ENCODE measurements at places on chromosomes 6 and 20.

DNA sequence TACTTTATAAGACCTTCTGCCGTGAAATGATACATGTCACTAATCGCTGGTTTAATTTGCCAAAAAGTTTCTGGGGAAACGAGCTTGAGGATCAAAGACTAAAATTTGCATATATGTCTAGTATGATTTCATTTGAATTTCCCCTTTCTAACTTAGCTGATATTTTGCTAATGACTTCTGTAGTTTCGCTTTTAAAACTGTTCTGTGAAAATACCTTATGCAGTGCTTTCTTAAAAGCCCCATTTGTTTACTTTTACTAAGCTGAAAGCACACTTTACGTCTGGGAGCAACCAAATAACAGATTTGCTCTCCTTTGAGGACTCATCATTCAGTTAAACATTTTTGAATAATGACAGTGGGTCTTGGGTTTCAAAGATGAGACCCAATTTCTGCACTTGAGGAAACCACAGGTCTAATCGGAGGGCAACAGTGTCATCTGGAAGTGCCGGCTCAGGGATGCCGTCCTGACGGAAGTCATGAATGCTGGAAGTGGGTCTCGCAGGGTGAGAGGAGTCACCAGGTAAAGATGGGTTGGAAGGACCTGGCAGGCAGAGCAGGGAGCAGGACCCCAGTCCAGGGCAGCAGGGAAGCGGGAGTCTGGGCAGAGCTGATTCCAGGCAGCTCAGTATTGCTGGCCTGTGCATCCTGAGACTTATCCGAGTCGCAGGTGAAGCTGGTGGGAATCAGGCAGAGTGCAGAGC lies 33.2 kb downstream of the PLEKHG1 start:
- no peak for ATAC-seq

- no peak for ATAC-seq
Measured at GRCh38 chr6:32790306-32790705, 26.5 kb downstream of the HLA-DOB start.

DNA sequence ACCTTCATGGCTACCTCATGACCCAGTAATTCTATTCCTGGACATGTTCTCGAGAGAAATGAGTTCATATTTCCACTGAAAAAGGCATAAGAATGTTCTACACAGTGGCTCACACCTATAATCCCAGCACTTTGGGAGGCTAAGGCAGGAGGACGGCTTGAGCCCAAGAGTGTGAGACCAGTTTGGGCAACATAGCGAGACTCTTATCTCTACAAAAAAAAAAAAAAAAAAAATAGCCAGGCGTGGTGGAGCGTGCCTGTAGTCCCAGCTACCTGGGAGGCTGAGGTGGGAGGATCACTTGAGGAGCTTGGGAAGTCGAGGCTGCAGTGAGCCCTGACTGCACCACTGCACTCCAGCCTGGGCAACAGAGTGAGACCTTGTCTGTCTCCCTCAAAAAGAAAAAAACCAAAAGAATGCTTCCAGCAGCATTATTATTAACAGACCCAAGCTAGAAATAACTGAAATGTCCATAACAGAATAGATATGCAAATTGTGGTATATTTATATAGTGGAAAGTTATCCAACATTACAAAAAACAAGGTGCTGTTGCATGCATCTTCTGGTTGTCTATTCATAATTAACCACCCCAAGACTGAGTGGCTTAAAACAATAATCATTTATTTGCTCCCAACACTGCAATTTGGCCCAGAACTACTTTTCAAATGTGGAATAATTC lies 9.4 kb upstream of the RAB44 start:
- peak; percentile 9 for ATAC-seq

DNA sequence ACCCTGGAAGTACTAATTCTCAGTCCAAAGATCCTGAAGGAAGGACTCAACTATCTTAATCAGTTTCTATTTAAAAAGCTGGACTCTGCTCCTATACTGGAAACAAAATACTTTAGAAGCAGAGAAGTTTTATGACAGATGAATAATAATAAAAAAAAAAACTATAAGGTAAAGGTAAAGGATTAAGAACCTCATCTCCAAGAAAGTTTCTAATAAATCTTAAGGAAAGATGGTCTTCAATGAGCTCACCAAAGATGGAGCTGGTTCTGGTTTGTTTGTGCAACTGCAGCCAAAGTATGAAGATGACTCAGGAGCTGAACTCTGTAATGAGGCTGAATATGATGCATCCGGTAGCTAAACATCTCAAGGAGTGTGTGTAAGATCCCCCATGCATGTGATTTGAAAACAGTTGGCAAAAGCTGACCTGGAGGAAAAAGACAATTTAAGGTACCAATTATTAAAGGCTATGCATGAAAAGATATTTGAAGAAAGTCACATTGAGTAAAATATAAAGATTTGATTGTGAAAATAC lies 25.2 kb downstream of the MED23 start:
- ATAC-seq: no peak

- no peak for ATAC-seq
Measured at GRCh38 chr6:2429032-2429431, 183.6 kb upstream of the GMDS start.

DNA sequence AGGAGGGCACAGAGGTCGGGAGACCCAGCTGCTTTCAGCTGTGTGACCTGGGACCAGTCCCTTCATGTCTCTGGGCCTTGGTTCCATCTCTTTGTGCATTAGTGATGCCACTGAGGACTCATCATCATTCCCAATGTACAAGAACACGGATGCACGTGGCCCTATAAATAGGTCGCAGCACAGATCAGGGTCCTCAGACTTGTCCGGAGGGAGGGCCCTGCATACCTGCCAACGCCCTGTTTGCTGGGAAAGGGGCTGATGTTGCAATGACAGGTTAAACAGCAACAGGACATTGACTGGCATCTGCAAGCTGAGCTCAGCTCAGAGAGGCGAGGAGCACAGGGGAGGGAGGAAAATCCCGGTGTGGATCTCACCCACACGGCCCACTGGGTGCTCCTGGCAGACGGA lies 21.8 kb downstream of the TGM2 start:
- ATAC-seq: peak; percentile 35

DNA sequence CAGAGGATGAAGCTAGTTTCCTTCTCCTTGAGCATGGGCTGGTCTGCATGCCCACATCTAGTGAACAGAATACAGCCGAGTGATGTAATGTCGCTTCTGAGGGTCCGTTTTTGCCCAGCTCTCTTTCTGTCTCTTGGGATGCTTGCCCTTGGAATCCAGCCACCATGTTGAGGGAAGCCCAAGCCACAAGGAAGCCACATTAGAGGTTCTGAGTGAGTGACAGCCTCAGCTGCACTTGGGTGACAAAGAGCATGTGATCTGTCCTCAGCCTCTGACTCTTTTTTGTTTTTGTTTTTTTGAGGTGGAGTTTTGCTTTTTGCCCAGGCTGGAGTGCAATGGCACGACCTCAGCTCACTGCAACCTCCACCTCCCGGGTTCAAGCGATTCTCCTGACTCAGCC lies 100.6 kb upstream of the SALL4 start:
- ATAC-seq: no peak

DNA sequence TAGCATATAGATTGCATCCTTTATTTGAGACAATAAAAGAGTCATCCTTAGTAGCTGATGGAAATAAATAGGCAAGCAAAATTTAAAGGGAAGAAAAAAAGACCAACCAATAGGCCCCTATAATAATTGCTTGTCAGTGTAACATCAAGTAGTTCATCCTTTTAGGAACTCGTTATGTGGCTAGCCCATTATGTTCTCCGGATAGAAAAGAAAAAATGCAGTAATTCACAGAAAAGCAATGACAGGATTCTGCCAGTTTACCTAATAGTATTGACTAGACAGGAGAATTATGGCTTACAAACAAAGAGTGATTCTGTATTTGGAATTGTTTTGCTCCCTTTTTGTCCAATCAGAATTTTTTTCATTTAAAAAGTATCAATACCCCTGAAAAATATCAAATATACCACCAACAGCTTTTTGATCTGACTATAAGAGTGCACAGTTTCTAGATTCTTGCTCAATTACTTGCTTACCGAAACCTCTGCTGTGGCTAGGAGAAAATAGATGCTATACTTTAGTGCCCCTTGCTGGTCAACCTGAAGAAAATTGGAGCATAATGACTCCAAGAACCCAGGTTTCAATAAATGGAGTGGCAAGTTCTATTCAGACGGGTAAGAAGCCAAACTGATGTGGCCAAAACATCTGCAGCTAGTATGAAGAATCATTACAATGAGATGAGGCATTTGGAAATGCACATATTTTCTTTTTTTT lies 91.5 kb upstream of the SASH1 start:
- peak; percentile 74 for ATAC-seq

- ATAC-seq: no peak
Measured at GRCh38 chr6:142942238-142942637, 2.7 kb downstream of the HIVEP2 start.

DNA sequence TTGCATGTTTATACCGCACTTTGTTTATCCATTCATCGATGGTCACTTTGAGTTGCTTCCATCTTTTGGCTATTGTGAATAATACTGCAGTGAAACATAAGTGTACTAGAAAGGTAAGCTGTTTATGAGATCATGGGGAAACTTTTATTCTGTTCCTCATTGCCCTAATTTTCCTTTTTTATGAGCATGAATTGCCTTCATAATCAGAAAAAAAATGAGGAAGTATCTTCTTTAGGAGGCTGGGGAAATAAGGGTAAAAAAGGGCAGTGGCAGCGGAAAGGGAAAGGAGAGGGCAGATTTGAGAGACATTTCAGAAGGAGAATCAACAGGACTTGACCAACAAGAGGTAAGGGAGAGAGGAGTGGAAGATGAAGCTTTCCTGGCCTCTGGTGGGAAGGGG lies 14.3 kb upstream of the SERINC3 start:
- ATAC-seq: no peak

DNA sequence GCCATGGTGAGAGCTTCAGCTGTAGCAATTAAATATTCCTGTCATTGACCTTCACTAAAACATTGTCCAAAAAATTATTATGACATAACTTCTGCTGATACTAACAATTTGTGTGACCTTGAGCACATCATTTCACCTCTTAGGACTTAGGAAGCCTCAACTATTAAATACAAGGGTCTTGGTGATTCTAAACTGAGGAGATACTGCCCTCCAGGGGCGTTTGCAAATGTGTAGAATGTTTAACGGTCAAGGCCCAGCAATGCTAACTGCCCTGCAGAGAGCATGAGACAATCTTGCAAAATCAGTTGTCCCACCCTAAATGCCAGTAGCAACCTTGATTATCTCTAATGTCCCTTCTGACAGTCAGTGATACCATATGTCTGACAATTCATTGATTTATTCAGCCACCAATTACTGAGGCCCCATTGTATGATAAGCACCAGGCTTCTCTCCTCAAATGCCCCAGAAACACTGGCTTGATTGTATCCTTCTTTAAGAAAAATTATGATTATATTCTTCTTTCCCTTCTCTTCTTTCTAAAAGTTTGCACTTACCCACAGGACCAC lies 284.1 kb upstream of the PLN start:
- peak; percentile 45 for ATAC-seq

- peak; percentile 53 for ATAC-seq
Measured at GRCh38 chr6:156977527-156978291, 200.5 kb downstream of the ARID1B start.

- ATAC-seq: no peak
Measured at GRCh38 chr20:4672948-4673347, 48.8 kb upstream of the PRND start.

- ATAC-seq: no peak
Measured at GRCh38 chr6:130182466-130182865, 40.3 kb downstream of the SAMD3 start.

GRCh38 chr6:35253249-35253648 lies 6.3 kb upstream of the ZNF76 start:
- no peak for ATAC-seq

DNA sequence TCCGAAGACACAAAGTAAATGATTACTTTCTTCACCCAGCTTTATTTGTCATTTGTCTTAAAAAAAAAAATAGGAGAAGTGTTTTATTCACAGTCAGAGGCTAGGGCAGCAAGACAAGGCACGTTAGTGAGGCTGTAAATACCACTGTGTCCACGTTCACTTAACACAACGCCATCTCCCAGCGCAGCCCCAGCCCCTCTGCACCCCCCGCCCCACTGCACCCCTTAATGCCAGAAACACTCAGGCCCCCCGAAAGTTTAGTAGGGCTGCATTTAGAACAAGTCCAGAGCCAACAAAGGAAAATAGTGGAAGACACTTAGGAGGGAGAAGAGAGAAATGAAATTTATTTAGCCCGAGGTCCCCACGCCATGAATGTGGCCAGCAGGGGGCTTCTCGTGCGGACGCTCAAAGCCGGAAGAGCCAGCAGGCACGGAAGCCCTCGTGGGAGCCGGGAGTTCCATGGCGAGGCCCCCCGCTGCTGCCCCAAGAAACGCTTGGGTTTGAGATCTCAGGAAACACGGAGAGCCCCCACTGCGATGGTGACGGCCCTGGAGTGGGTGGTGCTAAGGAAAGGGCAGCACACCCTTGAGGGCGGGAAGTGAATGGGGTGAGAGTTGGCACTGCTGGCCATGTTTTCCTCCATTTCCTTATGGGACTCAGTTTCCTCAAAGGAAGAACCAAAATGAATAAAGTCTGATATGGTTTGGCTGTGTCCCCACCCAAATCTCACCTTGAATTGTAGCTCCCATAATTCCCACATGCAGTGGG lies 50.2 kb downstream of the IYD start:
- ATAC-seq: peak; percentile 57

- no peak for ATAC-seq
Measured at GRCh38 chr6:43499028-43499815, 10.9 kb downstream of the LRRC73 start.

- no peak for ATAC-seq
Measured at GRCh38 chr6:156033598-156033997, 578.0 kb upstream of the NOX3 start.

GRCh38 chr20:11753155-11753554 lies 164.5 kb upstream of the BTBD3 start:
- no peak for ATAC-seq

GRCh38 chr20:4375881-4376280 lies 345.8 kb upstream of the PRND start:
- peak; percentile 20 for ATAC-seq

DNA sequence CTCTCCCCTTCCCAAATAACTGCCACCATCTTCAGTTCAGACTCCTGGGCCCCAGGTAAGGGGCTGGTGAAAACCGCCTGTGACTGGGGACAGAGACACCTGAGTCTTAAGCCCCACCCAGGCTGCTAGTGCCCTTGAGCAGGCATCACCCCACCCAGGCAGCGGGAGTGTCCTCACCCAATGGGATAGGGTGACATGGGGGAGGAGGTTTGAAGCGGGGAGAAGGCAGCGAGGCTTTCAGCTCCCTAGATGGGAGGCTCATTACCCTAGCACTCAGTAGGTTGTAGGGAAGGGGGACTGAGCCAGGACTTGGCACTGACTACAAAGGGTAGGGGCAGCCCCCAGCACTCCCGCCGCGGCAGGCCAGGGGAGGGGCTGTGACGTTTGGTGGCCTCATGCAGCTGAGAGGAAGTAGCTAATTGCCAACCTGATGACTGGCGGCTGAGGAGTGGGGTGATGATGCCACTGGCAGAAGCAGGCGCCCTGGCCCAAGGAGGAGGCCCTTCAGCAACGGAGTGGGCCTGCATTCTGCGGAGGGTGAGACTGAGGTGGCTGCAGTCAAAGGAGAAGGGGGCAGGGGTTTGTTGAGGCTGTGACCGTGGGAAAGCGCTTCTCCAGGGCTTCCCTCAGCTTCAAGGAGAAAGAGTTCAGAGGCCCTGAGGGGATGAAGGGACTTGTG lies 126.9 kb downstream of the MRPL14 start:
- ATAC-seq: no peak

Data from motor neuron (in vitro differentiated cells).